Activated naive CD8-positive, alpha-beta T cell treated with anti-CD3 and anti-CD28 coated beads for 36 hours (primary cell): ENCODE measurements at places on chromosomes 16 and 17.

- DNase-seq: no peak
These were observed 5.9 kb downstream of the GTF3C1 start for GRCh38 chr16:27543801-27544200.

GRCh38 chr17:7352503-7352889 is 534 bp downstream of the KCTD11 start:
- no peak for DNase-seq

DNA sequence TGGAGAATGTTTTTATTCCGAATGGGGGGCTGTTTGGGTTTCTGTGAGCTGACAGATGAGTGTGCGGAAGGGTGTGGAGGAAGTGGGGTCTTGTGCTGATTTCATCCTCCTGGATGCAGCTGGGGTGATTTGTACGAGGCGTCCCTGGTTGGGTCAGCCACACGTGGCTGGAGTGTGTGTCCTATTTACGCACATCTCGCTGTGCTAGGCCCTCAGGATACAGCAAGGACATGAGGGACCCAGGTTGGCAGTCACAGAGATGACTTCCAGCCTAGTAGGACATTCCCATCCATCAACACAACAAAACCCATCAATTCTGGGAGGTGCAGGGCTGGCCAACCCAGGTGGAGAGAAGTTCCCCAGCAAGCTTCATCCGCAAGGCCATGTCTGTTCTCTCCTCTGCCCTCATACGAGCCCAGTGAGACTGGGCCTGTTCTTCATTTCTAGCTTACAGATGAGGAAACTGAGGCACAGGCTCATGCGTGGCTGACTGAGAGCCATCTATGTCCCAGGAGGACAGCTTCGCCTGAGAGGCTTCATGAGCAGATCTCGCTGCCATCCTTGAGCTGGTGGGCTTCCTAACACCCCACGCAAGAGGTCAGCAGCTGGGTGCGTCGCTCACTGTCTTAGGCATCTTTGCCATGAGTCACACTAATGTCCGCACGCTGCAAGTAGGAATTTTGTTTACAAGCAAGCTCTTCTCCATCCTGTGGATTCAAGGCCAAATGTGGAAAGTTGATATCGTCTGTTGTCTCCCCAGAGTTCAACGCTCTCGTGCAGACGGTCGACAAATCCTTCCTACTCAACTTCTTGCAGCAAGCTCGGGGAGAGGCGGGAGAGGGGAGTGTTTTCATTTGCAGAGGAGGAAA is 24.4 kb downstream of the IRF8 start:
- DNase-seq: no peak

GRCh38 chr17:17033466-17033865 is 8.8 kb upstream of the MPRIP start:
- no peak for DNase-seq

GRCh38 chr17:18258356-18259038 is at the start of gene FLII:
FLII (minus strand) TSS chr17:18258738; CDS start chr17:18258690, 48 bp downstream.
- DNase-seq: peak; percentile 54

DNA sequence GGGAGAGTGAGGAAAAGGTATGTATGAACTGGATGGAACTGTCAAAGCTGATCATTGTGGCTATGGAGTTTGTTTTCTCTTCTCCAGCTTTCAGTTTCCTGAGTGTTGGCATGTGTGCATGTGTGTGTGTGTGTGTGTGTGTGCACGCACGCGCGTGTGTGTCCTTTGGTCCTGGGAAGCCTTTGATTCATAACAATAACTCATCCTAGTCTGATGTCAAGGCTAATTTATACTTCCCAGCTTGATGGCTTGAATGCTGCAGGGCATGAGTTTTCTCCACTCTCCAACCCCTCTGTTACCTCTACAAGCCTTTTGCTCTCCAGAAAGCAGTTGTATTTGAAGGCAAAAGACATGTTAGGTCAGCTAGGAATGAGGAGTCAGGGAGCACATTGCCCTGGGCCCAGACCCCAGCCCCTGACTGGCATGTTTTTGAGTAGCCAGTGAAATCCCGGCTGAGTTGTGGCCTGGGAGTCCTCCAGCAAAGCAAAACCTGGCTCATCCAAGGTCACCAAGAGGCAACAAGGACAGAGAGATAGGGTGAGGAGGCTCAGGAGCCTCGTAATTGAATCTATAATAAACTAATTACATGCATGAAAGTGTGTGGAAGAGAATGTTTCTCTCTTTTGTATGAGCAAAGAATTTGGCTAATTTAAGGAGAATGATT is 8.9 kb upstream of the CDC42EP4 start:
- no peak for DNase-seq

DNA sequence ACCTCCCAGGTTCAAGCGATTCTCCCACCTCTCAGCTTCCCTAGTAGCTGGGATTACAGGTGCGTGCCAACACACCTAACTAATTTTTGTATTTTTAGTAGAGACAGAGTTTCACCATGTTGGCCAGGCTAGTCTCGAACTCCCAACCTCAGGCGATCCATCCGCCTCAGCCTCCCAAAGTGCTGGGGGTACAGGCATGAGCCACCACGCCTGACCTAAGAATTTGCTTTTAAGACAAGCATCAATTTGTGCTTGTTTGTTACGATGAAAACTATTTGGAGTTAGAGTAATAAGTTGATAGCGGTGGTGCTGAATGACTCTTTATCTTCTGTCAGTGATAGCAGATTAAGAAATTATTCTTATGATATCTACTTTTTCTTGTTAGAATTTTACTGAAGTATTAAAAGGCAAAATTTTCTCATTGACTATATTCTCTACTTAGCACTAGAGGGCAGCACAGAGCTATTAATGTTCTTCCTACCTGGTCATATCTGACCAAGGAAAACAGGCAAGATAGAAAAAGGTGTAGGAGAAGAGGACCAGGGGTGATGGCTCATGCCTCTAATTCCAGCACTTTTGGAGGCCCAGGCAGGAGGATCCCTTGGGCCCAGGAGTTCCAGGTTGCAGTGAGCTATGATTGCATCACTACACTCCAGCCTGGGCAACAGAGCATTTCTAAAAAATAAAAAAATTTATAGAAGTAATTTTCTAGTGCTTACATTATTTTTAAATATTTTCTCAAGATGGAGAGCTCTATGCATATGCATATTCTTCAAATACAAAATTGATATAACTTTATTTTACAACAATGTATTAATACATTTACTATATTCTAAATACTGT is 24.5 kb downstream of the STXBP4 start:
- no peak for DNase-seq

GRCh38 chr17:81026266-81027036 is 8.5 kb upstream of the BAIAP2 start:
- DNase-seq: no peak

- no peak for DNase-seq
These were observed 807 bp upstream of the LYRM9 start for GRCh38 chr17:27893841-27894503.

GRCh38 chr17:8038954-8039610 is at the start of gene ALOX15B:
ALOX15B (plus strand) TSS chr17:8039059; CDS start chr17:8039156, 97 bp downstream.
- DNase-seq: no peak

DNA sequence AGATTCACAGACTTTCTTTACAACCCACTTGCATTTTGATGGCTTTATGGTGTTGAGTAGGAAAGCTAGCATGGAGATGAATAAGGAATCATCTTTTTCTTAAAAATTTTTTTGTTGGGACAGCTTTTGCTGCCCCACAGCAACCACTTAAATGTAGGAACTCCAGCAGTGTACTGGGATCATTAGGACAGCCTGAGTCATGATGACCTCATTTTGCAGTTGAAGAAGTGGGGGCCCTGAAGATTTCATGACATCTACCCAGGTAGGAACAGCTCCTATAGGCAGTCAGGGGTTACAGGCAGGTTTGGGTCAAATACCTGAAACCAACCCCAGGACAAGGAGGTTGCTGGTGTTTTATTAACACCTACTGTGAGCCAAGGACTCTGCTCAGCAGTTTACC is 2.1 kb downstream of the METTL22 start:
- DNase-seq: no peak

- DNase-seq: no peak
These were observed 10.8 kb upstream of the WSCD1 start for GRCh38 chr17:6059406-6059805.

DNA sequence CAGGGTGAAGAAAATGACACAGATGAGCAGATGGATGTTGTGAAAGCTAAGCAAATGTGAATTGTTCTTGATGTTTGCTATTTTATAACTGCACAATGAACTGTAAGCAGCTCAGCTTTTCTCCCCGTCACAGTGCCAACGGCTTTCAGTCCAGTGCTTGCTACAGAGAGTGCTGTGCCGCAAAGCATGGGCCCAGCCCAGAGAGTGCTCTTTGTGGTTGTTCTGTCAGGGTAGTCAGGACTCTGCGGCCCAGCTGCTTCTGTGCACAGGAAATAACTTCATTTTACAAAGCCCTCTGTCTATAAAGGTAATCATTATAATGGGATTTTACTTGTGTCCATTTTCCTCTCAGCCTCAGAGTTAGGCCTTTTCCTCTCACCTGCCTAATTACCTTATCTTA is 39.1 kb downstream of the CDRT15 start:
- peak; percentile 64 for DNase-seq

DNA sequence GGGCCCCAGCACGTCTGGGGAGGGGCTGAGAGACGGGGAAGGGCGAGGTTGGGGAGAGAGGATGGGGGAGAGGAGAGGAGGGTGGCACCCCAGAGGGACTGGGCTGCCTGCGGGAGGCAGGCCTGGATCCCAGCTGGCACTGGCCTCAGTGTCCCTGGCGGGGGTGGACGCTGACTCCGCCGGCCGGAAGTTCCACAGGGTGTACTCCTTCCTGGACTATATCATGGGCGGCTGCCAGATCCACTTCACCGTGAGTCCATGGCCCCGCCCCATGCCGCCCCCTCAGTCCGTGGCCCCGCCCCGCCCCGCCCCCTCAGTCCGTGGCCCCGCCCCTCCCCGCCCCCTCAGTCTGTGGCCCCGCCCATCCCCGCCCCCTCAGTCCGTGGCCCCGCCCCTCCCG is 11.3 kb downstream of the CPNE7 start:
- no peak for DNase-seq

- DNase-seq: no peak
These were observed 23.5 kb downstream of the GSG1L start for GRCh38 chr16:28040039-28040438.

DNA sequence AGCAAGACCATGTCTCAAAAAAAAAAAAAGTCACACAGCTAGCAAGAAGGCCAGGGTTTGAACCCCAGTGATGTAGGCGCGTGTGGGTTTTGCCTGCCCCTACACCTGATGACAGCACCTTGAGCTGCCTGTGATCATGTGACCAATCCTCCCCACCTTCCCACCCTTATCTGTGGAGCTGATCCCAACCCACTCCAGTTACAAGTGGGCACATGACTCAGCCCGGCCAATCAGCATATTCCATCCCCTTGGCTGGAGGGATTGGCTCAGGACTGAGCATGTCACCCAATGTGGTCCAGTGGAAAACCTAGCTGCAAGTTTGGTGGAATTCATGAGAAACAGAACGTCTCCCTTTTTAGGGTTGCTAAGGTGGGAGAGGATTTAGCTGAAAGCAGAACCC is 6.6 kb downstream of the TMEM114 start:
- no peak for DNase-seq

GRCh38 chr16:78278056-78278450 is 178.6 kb downstream of the WWOX start:
- no peak for DNase-seq

DNA sequence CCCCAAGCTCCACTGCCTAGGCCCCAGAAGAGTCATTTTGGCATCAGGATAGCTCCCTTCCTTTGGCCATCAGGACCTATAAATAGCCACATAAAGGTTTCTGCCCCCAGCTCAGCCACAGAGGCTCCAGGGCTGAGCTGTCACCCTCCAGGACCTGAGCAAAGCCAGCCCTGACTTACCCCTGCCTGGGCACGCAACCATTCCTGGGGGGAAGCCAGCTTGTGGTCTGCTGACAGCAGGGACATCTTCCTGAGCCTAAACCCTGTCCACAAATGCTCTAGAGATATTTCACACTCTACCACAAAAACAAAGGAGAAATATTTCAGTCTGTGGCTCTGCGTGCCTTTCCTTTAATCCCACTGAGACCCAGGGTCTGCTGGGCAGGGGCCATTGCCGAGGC is 123.7 kb upstream of the CCL2 start:
- no peak for DNase-seq

GRCh38 chr17:42872251-42872965 is 21.4 kb downstream of the AOC3 start:
- no peak for DNase-seq

GRCh38 chr16:35305476-35305875 is 1846.1 kb downstream of the TP53TG3F start:
- no peak for DNase-seq

- no peak for DNase-seq
These were observed 5.2 kb downstream of the OMG start for GRCh38 chr17:31291820-31292219.

- no peak for DNase-seq
These were observed 8.0 kb downstream of the AHSP start for GRCh38 chr16:31535737-31536136.

- DNase-seq: no peak
These were observed 1.2 kb upstream of the WIPI1 start for GRCh38 chr17:68458260-68459036.

DNA sequence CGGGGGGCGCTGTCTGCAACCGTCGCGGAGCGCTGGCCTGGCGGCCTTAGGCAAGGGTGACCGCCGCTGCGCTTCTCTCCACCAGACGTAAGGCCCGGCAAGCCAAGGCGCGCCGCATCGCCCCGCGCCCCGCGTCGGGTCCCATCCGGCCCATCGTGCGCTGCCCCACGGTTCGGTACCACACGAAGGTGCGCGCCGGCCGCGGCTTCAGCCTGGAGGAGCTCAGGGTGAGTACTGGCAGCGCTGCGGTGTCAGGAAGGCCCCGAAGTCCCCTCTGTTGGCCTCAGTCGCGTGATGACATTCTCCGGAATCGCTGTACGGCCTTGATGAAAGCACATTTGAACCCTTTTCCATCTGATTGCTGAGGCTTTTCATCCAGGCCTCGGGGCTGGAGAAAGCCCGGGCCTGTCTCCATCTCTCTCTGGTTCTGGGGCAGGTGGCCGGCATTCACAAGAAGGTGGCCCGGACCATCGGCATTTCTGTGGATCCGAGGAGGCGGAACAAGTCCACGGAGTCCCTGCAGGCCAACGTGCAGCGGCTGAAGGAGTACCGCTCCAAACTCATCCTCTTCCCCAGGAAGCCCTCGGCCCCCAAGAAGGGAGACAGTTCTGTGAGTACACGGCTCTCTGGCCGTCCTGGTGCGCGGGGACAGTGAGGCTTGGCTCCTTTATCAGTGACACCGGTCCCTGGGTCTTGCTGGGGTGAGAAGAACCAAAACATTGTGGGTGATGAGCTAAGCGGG is 831 bp downstream of the RPL13 start:
- no peak for DNase-seq
